ENCODE measurements at places on chromosomes 3 and 15.

DNA sequence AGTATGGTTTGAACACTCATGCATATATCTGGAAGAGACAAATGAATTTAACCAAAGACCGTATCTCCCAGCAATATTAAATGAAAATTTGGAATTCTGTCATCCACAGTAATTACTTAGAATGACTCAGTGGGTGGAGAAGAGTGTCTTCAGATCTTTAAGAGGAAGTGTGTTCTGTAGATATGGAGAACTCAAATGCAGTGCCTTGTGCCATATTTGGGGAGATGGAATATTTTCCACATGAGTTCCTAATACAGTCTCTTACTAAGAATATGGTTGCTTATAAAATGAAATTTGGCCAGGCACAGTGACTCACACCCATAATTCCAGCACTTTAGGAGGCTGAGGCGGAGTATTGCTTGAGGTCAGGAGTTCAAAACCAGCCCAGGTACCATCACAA is 40.5 kb downstream of the ANO10 start:
- no peak for DNase-seq

- no peak for DNase-seq
These were observed 22.0 kb downstream of the PRR23E start for GRCh38 chr3:127214975-127215374.

GRCh38 chr3:17980863-17981262 is 238.4 kb upstream of the TBC1D5 start:
- no peak for DNase-seq

GRCh38 chr3:64381367-64381766 is 156.1 kb upstream of the PRICKLE2 start:
- DNase-seq: no peak

GRCh38 chr15:22839046-22839695 is 705 bp downstream of the NIPA2 start:
- DNase-seq: no peak

Data from hypothalamus (tissue), 51 donors.